NCI-H460 (cell line): ENCODE measurements at places on chromosomes 7 and 10.

DNA sequence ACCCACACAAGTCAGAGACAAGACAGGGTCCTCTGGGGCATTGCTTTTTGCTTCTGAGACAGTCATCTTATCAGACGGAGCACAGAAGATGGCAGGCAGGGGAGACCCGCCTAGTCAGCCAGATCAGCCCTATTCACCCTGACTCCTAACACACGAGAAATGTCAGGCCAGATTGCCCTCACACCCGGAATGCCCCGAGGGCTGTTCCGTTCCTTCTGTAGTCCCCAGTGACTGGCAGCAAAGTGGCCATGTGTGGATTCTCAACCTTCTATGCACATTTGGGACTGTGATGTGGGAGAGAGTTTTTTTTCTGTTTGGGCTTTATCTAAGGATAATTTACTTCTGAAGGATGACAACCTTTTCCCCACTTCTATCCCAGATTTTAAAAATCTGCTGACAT, 35.5 kb upstream of the TBX20 start:
- DNase-seq: no peak

- no peak for DNase-seq
Observed at GRCh38 chr10:69073026-69073425, 14.9 kb upstream of the SRGN start.

DNA sequence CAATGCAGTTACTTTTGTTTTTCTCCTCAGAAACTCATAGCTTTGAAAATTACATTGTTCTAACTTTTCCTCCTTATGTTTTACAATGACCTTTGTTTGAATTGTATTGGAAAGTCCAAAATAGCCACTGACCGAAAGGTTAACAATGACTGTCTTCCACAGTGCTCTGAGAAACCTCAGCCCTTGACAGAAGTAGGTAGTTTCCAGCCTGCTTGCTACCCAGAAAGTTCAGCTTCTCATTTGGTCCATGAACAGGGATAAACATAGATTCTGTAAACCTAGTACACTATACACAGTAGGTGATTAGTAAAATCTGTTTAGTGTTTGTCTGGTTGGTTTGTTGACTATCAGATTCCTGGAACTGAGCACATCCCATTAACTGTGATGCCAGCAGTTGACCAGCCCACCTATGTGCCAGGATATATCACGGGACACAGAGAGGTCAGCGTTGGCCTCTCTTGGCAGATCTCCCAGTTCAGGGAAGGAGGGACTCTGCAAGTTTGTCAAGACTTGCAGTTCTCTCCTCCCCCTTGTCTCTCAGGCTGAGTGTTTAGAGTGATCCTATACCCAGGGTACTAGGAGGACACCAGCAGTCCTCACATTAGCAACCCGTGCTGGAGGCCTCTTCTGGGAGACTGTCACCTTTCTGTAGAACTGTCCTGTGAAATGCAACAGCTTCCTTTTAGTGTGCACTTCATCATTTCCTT, 297.6 kb downstream of the ARHGAP12 start:
- no peak for DNase-seq

GRCh38 chr10:63799521-63800300, 278.5 kb downstream of the REEP3 start:
- DNase-seq: no peak

DNA sequence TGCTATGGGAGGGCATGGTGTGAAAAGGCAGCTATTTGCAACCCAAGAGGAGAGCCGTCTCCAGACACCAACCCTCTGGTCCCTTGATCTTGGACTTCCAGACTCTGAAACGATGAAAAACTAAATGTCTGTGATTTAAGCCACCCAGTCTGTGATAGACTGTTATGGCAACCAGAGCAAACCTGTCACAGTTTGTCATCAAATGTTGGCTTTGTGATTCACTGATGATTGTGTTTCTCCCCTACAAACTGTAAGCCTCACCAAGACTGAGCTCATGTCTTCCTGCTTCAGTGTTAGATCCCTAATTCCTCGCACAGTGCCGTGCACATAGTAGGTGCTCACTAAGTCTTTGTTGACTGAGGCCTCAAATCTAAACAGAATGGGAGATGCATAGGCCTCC, 224.6 kb upstream of the PITRM1 start:
- DNase-seq: no peak

DNA sequence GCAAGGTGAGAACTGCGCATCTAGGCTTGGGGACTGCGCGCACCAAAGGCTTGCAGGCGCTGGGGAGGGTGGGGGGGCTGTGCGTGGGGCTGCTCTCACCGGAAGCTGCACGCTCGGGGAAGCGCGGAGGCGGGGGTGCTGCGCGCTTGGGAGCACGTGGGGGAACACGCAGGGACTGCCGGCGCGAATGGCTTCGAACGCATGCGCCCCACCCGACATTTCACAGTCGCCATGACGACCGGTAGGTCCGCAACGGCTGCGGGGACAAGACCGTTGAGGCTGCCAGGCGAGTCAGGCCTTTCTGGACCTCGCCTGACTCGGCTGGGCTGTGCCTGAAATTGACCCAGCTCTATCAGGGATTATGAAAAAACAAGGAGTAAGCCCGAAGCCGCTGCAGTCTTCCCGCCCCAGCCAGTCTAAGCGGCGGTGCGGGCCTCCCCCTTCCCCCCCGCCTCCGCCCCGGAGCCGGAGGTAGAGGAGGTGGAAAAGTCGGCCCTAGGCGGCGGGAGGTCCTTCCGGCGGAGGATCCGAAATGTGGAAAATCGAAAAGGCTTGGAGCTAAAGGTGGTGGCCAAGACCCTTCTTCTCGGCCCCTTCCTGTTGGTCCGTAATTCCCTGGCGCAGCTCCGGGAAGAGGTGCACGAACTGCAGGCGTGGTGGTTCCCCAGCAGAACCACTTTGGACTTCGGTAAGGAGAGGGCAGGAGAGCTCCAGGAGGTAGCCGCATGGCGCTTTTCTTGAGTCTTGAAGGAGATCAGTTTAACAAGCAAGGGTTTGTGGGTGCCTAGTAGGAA, 34.9 kb upstream of the STEAP1 start:
- no peak for DNase-seq

- DNase-seq: no peak
Observed at GRCh38 chr7:37098762-37099161, 349.9 kb downstream of the ELMO1 start.

DNA sequence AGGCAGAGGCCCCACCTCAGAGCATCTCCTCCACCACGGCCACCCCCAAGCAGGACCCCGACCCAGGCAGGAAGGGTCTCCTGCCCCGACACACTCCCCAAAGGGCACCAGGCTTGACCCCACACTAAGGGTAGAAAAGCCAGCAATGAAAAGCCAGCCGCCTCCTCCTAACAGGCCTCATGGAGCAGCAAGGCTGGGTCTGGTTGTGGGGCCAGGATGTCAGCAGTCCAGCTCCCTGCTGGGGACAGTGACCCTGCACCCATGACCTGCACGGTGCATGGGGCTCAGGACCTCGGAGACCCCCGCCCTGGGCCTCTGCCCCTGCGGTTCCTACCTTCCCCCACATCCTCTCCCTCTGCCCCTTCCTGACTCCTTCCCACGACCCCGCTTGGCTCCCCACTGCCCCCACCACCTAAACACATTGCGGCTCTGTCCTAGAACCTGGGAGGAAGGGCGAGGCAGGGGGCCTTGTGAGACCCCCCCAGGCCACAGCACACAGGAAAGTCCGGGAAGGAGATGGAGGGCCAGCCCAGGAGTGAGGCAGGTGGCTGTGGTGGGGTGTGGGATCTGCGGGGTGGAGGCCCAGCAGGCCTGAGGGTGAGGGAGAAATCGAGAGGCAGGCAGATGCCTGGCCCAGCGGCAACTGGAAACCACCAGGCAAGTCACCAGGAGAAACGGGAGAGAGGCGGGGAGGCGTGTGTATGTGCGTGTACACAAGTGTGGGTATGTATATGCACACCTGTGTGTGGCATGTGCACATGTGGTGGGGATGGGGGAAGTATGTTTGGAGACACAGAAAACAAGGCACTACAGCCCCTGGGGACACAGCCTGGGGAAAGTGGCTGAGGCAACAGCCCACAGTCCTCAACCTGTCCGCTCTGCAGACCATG, 229.9 kb downstream of the MAD1L1 start:
- DNase-seq: no peak

- no peak for DNase-seq
Observed at GRCh38 chr7:114916261-114916892, 5.5 kb upstream of the MDFIC start.

GRCh38 chr10:21519397-21519933, 6.0 kb downstream of the SKIDA1 start:
- DNase-seq: no peak

- no peak for DNase-seq
Observed at GRCh38 chr10:77841711-77842375, 84.7 kb downstream of the DLG5 start.

- no peak for DNase-seq
Observed at GRCh38 chr7:112640685-112641084, 149.5 kb downstream of the TMEM168 start.

DNA sequence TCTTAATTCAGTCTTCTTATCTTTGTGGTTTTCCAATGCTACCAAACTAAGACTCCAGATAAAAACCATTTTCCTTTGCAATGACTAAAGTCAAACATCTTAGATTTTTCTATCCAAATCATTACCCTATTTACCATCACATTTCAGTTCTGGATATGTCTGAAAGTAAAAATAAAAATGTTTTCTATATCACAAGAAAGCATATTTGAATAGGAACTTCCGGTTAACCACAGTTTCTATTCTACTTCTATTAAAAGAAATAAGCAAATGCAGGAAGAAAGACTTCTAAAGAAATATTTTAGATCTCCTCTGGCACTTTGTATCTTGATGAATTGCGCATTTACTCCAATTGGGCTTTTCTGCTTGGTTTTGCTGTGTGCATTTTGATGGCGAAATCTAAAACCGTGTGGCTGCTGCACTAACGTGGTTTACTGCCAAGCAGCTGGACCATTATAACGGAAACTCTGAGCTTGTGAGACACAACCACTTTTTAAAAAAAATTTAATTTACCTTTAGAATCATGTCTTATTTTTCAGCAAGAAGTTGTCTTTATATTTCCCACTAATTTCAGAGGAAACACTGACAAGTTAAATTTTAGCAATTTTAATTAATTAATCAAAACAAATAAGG, 146.1 kb downstream of the VPS50 start:
- no peak for DNase-seq
